AG08396 (cell line): ENCODE measurements at places on chromosomes 12 and 14.

- DNase-seq, result no peak
Measured at GRCh38 chr12:103268831-103269514, 226.8 kb downstream of the C12orf42 start.

DNA sequence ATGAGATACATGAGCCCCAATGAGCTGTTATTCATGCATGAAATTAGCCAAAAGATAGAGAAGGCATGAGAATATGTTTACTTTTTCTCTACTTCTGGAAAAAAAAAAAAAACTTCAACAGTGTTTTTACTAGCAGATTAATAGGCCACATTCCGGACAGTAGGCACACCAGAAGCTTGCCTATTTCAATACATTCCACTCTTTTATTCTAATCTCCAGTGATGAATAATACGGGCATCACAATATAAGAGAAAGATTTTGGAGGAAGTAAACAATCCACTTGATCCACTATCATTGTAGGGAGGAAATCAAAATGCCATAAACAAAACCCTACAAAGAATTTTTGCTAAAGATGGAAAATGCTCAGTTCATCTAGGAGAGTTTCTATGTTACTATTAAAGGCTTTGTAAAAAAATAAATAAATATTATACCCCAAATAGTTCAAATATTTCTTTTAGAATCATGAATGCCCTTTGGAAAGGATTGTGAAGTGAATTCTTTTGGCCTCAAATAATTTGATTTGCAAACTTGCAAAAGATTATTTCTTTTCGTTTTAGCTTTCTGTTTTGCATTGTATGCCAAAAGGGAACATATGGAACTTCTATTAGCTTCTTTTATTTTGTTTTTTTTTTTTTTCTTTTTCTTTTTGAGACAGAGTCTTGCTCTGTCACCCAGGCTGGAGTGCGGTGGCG is 232.6 kb downstream of the EPS8 start:
- no peak for DNase-seq

DNA sequence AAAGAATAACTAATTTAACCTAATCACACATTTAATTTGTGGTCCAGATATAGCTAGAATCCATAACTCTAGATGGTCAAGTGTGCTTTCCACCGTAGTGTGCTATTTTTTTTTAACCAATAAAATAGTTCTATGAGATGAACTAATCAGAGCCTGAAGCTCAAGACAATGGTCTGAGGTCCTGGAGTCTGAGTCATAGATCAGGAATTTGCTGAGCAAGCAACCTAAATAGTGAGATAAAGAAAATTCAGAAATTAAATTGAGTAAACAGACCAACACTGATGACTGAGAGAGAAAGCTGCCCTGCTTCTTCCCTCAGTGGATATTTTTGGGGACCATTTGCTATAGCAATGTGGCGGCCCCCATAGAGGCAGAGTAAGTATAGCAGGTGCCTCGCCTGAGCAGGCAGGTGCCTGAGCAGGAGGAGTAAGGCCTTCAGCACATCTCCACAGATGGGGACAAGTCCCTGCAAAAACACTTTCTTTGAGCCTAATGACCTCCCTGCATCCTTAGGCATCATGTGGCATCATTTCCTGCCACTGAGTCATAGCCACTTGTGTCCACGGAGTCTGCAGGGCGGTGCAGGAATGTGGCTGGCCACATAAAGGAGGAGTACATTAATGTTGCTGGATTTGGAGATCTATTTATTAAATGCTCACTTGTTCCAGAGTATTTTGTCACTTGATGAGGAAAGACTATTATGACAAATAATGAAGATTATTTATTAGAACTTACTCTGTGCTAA is 13.9 kb upstream of the CLEC4E start:
- no peak for DNase-seq

- DNase-seq, result peak; percentile 3
Measured at GRCh38 chr12:16323010-16323409, 24.4 kb upstream of the MGST1 start.

- DNase-seq, result no peak
Measured at GRCh38 chr14:73492670-73493069, 1.9 kb downstream of the RIOX1 start.

DNA sequence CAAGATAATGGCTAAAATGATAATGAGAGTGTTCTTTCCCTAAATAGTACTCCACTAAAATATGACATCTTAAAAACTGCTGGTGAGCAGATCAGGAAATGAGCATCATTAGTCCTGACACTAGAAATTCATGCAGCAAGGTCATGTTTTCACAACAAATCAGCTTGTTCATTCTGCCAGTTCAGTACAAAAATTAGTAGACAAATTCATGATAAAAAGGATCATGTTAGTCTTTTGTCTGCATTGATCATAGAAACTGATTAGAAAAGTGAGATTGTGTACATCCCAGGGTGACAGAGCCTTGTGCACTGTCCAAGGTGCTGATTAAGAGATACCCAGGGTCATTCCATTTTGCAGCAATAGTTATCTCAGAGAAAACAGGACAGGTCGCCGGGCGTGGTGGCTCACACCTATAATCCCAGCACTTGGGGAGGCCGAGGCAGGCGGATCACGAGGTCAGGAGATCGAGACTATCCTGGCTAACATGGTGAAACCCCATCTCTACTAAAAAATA is 163.6 kb downstream of the RIMBP2 start:
- no peak for DNase-seq
